ENCODE measurements at places on chromosomes 5 and 9.

DNA sequence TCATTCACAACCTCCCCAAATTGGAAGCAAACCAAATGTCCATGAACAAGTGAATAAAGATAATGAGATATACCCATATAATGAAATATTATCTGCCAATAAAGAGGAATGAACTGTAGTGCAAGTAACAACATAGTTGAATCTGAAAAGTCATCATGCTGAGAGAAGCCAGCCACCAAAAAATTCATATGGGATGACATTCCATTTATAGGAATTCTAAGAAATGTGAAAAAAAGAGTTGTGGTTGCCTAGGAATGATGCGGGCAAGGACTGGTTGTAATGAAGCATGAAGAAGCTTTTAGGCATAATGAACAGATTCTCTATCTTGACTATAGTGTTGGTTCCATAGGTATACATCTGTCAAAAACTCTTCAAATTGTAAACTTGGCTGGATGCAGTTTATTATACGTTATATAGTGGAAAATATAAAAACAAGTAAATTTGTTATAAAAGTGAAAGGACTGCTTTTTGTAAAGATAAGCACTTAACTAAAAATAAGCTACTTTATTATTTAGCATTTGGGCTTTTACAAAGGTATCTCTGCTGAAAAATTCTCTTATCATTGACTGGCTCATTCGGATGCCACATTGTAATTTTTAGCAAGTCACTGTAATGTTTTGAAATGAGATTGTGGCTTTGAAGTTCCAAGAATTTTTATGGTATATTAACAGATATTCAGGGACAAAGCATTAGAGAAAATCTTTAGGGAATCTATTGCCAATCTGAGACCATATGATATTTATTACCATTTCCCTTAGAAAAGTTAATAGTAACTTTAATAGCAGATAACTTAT lies 21.2 kb upstream of the TTC23L start:
- DNase-seq = peak; percentile 32

DNA sequence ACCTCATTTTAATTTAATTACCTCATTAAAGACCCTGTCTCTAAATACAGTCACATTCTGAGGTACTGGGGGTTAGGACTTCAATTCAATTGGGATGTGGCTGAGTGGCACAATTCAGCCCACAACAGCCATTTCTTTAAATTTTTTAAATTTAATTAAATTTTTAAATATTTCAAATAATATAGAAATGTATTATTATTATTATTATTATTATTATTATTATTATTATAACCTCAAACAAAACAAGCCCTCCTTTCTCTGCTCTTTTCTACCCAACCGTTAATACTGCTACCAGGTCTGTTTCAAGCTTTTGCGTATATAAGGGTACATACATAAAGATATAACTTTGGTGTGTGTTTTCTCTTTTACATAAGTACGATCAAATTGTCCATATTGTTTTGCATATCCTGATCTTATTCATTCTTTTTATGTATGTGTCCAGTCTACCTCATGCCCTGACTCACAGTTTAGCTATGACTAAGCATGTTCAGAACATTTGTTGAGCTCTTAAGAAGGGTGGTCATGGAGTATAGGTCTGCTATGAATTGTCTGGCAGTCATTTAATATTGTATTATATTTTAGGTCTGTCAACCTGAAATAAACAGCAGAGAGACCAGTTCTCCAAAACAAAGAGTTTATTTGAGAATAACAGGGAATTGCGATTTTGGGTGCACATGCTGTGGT lies 16.1 kb upstream of the RAB14 start:
- no peak for DNase-seq

DNA sequence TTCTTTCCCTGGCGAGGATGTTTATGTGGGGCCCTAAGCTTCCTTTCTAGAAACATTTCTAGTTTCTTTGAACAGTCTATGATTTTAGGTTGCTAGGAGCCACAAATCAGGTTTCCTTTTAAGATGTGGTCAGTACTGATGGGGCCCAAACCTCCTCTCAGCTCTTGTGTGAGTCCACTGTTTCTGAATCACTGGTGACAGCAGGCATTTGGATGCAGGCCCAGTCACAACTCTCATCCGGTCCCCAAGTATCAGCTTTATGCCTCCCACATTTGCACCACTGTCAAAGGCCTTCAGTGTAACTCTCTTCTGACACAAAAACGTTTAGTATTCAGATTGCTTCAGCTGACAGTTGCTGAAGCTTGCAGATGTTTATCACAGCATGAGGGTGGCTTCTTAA lies 7.8 kb downstream of the DMRT2 start:
- DNase-seq = no peak

GRCh38 chr9:17328331-17328730 lies 193.5 kb downstream of the CNTLN start:
- no peak for DNase-seq

GRCh38 chr5:181186986-181187499 lies 18.0 kb downstream of the TRIM7 start:
- DNase-seq = no peak

DNA sequence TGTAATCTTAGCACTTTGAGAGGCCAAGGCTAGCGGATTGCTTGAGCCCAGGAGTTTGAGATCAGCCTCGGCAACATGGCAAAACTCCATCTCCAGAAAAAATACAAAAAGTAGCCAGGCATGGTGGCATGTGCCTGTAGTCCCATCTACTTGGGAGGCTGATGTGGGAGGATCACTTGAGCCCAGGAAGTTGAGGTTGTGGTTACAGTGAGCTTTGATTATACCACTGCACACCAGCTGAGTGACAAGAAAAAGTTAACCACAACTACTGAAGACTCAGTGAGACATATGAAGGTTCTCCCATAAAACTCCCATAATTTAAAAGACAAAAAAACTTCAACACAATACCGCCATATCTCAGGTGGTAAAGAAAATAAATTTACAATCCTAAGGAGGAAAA lies 98.0 kb downstream of the NR6A1 start:
- no peak for DNase-seq

DNA sequence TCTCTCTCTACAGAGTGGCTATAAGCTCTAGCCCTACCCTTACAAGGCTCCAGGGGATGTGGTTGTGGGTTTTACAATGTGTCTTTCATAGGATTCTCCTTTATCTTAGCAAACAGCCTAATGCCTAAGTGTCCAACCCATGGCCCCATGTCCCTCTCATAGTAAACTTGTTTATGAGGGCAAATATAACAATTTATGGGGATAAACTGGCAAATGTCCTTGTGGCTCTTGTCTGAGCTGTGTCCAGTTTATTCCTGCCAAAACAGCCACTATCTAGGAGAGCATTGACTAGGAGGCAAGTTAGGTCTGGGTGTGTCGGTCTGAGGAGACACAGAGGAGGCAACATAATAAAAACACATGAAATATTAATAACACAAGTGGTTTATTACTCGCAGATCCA lies 335.1 kb downstream of the IZUMO3 start:
- DNase-seq = no peak

DNA sequence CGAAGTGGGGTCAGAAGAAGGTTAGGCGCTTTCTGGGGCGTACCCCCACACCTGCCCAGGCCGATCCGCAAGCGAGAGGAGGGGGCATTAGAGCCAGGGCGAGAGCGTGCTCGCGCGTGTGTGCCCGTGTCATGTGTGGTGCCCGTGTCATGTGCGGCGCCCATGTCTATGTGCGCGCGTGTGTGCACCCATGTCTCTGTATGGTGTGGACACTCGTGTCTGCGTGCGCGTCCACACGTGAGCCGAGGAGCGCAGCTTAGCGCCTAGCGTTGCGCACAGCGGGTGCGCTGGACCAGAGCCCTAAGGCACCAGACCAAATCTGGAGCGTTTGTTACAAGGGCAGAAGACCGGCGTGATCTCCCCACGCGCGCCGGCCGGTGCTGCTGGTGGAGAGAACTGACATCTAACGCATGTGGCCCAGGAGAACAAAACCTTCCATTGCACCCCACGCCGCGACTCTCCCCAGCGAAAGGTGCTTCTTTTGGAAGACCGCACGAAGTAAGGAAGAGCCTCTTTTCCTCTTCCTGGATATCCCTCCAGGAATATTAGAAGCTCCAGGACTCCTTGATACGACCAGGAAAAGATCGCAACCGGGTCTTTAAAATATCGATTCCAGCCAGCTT lies 644 bp downstream of the NIM1K start:
- DNase-seq = peak; percentile 9

DNA sequence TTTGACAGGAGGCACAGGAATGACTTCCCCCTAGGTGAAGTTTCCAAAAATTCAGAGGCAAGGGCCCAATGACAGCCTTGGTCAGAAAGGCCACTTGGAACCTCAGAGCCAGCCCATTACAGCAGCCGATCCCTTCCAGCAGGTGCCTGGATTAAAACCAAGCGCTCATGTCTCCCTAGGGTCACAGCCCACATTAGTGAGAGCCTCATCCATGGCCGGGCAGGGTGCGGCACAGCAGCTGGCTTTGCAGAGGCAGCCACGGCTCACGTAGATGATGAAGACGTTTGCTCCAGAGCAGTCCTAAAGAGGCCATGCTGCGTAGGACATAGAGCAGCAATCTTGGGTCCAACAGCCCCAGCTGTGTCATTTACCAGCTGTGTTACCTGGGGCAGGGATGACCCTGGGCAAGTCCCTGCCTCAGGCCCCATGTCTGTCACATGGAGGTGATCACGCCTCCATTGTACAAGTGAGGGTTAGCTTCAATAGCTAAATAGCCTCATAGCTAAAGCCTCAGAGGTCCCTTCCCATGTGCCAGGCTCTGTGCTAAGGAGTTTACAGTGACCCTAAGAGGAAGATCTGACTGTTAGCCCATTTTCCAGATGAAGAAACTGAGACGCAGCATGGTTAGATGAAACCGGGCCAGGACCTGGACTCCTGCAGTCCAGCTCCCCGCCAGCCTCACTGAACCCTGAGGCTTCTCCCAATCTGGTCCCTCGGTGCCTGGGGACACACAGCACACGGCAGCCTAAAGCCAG lies 39.2 kb downstream of the NEK6 start:
- no peak for DNase-seq

- no peak for DNase-seq
Measured at GRCh38 chr5:99004960-99005359, 76.2 kb upstream of the CHD1 start.

DNA sequence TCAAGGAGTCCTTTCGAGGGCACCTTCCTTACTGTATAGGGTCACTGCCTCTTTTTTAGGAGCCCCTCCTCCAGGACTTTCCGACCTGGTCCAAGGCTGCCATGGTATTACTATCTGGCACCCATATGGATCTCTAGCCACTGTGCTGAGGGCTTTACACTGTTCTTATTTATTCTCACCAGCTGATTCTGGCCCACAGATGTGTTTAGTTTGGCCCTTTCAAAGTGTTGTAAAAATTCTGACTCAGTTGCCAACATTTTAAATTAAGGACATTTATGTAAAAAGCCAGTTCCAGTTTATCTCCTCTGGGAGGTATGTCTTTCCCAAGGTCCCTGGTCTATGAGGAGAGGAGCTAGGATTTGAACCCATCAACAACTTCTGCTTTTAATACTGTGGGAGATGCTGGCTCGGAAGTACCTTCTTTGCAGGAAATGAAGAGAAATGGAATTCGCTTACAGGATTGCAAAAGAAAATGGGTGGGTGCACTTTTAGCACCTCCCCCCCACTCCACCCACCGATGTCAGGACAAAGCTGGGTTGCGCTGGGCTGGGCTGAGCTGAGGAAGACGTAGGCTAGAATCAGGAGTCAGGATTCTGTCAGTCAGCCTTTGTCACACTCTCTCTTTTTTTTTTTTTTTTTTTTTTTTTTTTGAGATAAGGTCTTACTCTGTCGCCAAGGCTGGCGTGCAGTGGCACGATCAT lies 7.8 kb downstream of the JADE2 start:
- DNase-seq = no peak

GRCh38 chr5:133930813-133931090 lies 37.7 kb downstream of the C5orf15 start:
- no peak for DNase-seq

GRCh38 chr9:91182429-91183225 lies 179.1 kb downstream of the AUH start:
- no peak for DNase-seq

GRCh38 chr9:16652582-16652981 lies 217.9 kb downstream of the BNC2 start:
- no peak for DNase-seq

- DNase-seq = no peak
Measured at GRCh38 chr9:17832812-17833211, 253.9 kb downstream of the SH3GL2 start.

GRCh38 chr9:132647355-132647754 lies 22.4 kb downstream of the DDX31 start:
- peak; percentile 97 for DNase-seq

DNA sequence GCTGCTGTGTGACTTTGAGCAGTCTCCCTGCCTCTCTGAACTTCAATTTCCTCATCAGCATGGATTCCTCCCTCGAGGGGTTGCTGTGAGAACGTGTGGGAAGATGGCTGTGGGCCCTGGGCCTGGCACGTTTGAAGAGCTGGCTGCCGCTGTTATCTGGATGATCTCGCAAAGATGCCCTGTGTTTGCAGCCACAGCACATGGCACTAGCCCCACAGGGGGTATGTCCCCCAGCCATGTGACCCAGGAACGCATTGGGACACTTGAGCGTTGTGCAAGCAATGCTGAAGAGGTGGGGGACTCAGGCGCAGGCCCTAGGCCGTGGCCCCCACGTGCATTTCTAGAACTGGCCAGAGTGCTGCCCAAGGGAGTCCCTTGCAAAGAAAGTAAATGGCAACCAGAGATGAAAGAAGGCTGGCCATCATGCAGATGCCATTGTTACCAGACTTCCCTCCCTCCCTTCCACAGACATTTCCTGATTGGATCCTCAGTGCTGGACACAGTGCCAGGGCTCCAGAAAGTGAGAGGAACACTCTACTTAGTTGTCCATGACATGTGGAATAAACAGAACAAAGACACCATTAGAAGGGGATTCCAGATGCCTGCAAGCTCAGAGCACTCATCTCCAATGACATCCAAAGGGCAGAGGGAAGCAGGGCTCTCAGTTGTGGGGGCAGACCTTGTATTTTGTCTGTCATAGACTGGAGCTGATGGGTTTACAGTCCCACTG lies 65.1 kb upstream of the NEURL1B start:
- DNase-seq = no peak

- DNase-seq = no peak
Measured at GRCh38 chr9:135342206-135343130, 137.1 kb upstream of the PPP1R26 start.

GRCh38 chr5:31531543-31531887 lies 378 bp downstream of the DROSHA start:
- peak; percentile 47 for DNase-seq

GRCh38 chr5:18281947-18282581 lies 647.8 kb downstream of the TAF11L14 start:
- DNase-seq = peak; percentile 69

DNA sequence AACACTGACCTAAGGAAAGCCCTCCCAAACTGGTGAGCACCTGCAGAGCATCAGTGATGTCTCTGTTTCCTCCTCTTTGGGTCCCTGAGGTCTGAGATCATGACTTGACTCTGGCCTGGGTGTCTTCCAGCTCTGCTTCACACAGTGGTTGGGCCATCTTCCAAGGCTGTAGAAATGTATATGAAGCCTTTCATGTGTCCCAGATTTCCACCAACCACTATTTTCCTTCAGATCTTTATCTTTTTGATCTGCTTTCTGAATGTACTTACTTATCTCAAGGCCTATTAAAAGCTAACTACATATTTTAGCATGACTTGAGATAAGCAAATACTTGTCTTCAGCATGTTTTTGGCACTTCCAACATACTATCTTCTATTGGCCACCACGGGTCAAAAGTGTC lies 47.1 kb downstream of the PRELID2 start:
- no peak for DNase-seq

GRCh38 chr5:159564031-159564430 lies 233.7 kb upstream of the IL12B start:
- no peak for DNase-seq

- DNase-seq = no peak
Measured at GRCh38 chr5:135367076-135367475, 32.0 kb downstream of the MACROH2A1 start.

All from AG08395 (cell line).